SK-N-SH (cell line): ENCODE measurements at places on chromosomes 11 and 22. TPM values are rescaled to one million over a fixed set of nuclear protein-coding genes. Genes with fewer than 3 reads are reported as not detected.
A peak's percentile ranks its signal among the peaks of the same experiment; 100 is the strongest.

OR10A2 gene
- polyA plus RNA-seq, result not detected in 2 replicates

CARD18 gene
- polyA plus RNA-seq, result not detected in 2 replicates

USH1C gene
- not detected in 2 replicates for polyA plus RNA-seq

MRPL11 gene
- polyA plus RNA-seq, result 33.9 and 45.6 TPM in 2 replicates

SMC1B gene
- not detected in 2 replicates for polyA plus RNA-seq

BIK gene
- polyA plus RNA-seq, result 0.24 and 0.66 TPM in 2 replicates

FGF4 gene
- not detected in 2 replicates for polyA plus RNA-seq

GRCh38 chr11:35344681-35345574 lies 74.4 kb downstream of the SLC1A2 start:
- no peak overlapping the region for H3K27ac ChIP-seq
- no peak overlapping the region for H3K4me3 ChIP-seq
- no peaks in the 10 kb centered on the region for H3K27me3 ChIP-seq
- peaks cover 10% of the 10 kb centered on the region; the same call in 1 of the 2 replicates for H3K4me1 ChIP-seq
- H3K36me3 ChIP-seq, result no peaks in the 10 kb centered on the region

GRCh38 chr11:19646921-19647320 lies 65.7 kb upstream of the NAV2 start:
- H3K4me3 ChIP-seq, result no peak overlapping the region
- DNase-seq, result peak; percentile 46
- H3K36me3 ChIP-seq, result peaks cover 40% of the 10 kb centered on the region
- no peaks in the 10 kb centered on the region for H3K27me3 ChIP-seq
- H3K4me1 ChIP-seq, result peaks cover 49% of the 10 kb centered on the region
- peak overlapping the region; percentile 65 for H3K27ac ChIP-seq

- H3K4me3 ChIP-seq, result no peak overlapping the region
- no peaks in the 10 kb centered on the region for H3K27me3 ChIP-seq
- H3K36me3 ChIP-seq, result no peaks in the 10 kb centered on the region
- peak; percentile 77 for DNase-seq
- H3K4me1 ChIP-seq, result peaks cover 77% of the 10 kb centered on the region
- H3K27ac ChIP-seq, result no peak overlapping the region
These were observed 83.4 kb downstream of the GALNT18 start for GRCh38 chr11:11538277-11538960.

DNA sequence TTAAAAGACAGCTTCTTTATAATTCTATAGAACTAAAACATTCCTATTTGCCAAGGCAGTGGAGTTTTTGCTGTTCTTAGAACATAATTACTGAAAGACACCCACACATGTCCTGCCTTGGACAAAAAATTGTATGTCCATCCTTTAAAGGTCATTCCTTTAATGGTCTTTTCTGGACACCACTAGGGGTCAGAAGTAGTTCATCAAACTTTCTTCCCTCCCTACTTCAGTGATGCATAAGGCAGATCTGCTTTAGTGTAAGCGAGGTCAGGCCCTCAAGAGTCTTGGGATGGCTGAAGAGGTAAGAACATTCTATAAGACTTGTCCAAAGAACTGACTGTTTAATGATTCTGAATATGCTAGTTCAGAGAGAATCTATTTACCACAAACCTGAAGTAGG lies 4.3 kb upstream of the OR51V1 start:
- no peak overlapping the region for H3K4me3 ChIP-seq
- peaks cover 6% of the 10 kb centered on the region; the same call in 1 of the 2 replicates for H3K27me3 ChIP-seq
- no peaks in the 10 kb centered on the region for H3K4me1 ChIP-seq
- H3K36me3 ChIP-seq, result no peaks in the 10 kb centered on the region

DNA sequence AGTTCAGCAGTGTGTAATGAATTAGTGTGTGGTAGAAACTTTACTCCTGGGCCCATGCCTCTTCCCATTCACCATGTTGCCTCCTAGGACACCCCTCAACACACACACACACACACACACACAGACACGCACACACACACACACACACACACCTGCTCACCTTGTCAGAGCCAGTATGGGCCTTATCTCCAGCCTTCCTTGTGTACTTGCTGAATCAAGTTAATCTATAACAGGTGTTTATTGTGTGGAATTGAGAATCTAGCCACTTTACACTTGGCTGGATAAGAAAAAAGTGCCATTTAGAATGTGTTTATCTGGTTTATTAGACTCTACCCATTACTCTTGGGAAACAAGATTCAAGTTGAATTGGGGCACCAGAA lies 14.5 kb upstream of the ZDHHC13 start:
- DNase-seq, result no peak
- no peaks in the 10 kb centered on the region for H3K4me1 ChIP-seq
- no peak overlapping the region for H3K27ac ChIP-seq
- H3K27me3 ChIP-seq, result peaks cover 11% of the 10 kb centered on the region; the same call in 1 of the 2 replicates
- no peak overlapping the region for H3K4me3 ChIP-seq

DNA sequence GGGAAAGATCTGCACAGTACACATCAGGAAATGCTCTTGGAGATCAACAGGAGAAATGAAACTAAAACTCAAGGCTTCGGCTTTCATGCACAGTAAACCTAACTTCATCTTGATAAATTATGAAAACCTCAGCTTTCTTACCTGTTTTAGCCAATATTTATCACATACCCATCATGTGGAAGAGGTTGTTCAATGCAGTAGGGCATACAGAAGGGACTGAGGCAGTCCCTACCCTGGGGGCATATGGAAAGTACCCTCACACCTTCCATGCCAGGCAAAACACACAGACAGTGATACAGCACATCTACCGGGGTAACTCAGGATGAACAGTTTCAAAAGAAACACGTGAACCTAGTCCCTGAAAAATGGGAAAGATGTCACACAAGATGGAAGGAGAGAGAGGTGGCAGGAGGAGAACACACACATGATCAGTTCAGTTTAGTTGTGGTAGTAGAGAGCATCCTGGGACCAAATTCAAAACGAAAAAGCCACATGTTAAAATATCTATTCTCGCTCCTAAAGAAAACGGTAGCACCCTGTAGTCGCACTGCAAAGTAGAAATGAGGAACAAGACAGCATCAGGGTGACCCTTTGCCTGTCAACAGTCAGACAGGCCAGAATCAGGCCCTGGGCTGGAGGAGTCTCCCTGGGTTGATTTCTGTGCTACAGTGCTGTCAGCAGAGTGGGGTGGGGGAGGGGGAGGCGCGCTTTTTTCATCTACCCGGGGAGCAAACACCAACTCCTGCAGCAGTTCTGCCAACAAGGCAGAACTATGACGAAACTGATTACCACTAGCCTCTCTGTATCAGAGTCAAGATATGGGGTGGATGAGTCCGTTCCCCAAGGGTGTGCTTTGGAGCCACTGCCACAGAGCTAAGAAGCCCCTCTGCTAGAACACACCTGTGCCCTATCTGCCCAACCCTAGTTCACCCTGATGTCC lies 1.3 kb downstream of the HIRA start:
- peak; percentile 40 for DNase-seq
- H3K27me3 ChIP-seq, result no peaks in the 10 kb centered on the region
- peak overlapping the region; percentile 52 for H3K27ac ChIP-seq
- peaks cover 18% of the 10 kb centered on the region for H3K4me1 ChIP-seq

DNA sequence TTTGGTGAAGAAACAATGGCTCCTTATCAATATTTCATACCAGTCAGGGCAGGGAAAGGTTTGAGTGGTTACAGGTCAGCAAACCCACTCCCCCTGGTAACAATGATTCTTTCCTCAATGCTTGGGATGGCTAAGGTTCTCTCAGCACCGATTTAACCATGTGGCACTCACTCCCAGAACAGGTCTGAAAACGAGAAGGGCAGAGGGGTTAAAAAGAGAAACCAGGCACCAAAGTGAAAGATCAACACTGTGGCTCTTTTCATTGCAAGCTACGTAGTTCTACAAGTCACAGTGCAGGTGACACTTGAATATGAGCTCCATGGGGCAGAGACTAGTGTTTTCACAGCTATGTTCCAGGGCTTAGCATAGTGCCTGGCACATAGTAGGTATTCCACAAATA lies 132.4 kb downstream of the PLEKHA7 start:
- H3K27ac ChIP-seq, result no peak overlapping the region
- DNase-seq, result no peak
- H3K27me3 ChIP-seq, result no peaks in the 10 kb centered on the region
- no peak overlapping the region for H3K4me3 ChIP-seq
- no peaks in the 10 kb centered on the region; the same call in 1 of the 2 replicates for H3K4me1 ChIP-seq
- H3K36me3 ChIP-seq, result no peaks in the 10 kb centered on the region

- peaks cover 7% of the 10 kb centered on the region; the same call in 1 of the 2 replicates for H3K27me3 ChIP-seq
- DNase-seq, result no peak
- no peak overlapping the region for H3K27ac ChIP-seq
These were observed 117.9 kb downstream of the MED15 start for GRCh38 chr22:20625270-20625669.

- H3K27ac ChIP-seq, result no peak overlapping the region
- H3K4me1 ChIP-seq, result peaks cover 73% of the 10 kb centered on the region
- peaks cover 13% of the 10 kb centered on the region for H3K36me3 ChIP-seq
- DNase-seq, result no peak
These were observed 9.7 kb downstream of the CLMP start for GRCh38 chr11:123185326-123185725.

DNA sequence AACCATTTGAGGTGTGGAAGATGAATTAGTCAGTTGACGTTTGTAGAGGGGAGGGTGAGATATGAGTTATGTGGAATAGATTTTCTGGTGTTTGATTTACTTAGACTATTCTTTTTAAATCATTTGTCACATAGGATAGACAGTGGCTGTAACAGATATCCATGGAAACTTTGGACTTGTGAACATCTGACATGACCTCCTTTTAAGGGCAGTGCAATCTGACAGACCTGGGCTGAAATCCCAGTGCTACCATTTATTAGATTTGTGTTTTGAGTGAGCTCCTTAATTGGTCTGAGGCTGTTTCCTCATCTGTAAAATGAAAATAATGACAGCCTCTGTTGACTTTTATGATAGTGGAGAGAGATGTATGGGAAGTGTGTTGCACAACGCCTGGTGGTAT lies 159.9 kb downstream of the TEAD1 start:
- H3K27ac ChIP-seq, result peak overlapping the region; percentile 44
- H3K4me1 ChIP-seq, result 0 out of 2 replicates have a peak, but pooled peaks cover 10% of the 10 kb centered on the region
- no peaks in the 10 kb centered on the region for H3K27me3 ChIP-seq

GRCh38 chr11:7632211-7632610 lies 41.1 kb downstream of the CYB5R2 start:
- no peaks in the 10 kb centered on the region for H3K27me3 ChIP-seq
- no peaks in the 10 kb centered on the region for H3K36me3 ChIP-seq
- H3K4me3 ChIP-seq, result no peak overlapping the region
- no peaks in the 10 kb centered on the region for H3K4me1 ChIP-seq

DNA sequence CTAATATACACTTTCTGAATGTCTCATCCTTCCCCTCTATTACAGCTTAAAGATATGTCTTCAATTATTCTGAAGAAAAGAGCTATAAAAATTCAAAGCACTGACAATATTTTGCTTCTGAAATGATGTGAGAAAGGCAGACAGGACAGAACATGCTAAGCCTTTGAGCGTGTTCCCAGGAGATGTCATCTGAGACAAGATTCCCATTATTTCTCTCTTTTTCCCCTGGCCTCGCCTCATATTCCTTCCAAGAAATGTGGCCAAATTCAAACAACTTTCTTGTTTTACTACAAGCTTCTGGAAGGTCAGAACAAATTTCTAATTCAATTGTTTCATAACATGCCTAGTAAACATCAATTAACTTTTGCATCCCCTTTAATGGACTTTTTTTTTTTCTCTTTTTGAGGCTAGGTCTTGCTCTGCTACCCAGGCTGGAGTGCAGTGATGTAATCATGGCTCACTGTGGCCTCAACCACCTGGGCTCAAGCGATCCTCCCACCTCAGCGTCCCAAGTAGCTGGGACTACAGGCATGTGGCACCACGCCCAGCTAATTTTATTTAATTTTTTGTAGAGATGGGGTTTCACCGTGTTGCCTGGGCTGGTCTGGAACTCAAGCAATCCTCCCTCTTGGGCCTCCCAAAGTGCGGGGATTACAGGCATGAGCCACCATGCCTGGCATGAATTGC lies 37.1 kb upstream of the NFRKB start:
- peaks cover 6% of the 10 kb centered on the region; the same call in 1 of the 2 replicates for H3K4me1 ChIP-seq
- DNase-seq, result no peak
- H3K27me3 ChIP-seq, result no peaks in the 10 kb centered on the region
- H3K36me3 ChIP-seq, result peaks cover 14% of the 10 kb centered on the region; the same call in 1 of the 2 replicates
- H3K4me3 ChIP-seq, result no peak overlapping the region

DNA sequence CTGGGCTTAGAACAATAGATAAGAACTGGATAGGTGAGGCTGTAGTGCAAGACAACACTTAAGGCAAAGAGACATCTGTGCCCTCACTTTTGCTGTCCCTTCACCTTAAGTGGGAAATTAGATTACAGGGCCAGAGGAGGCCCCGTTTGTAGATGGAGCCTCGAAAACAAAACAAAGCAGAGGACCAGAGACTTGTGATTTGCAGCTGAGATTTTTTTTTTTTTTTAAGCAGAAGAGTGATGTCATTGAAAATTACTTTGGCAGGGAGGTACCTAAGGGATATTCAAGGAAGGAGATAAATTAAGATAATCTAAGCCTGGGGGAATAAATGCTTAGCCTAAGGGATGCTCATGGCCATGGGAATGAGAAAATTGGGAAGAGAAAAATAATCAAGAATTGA lies 31.4 kb downstream of the ZC3H12C start:
- H3K36me3 ChIP-seq, result no peaks in the 10 kb centered on the region
- H3K27ac ChIP-seq, result no peak overlapping the region
- no peaks in the 10 kb centered on the region for H3K27me3 ChIP-seq
- no peak for DNase-seq
- H3K4me1 ChIP-seq, result peaks cover 9% of the 10 kb centered on the region

- no peaks in the 10 kb centered on the region for H3K36me3 ChIP-seq
- no peaks in the 10 kb centered on the region for H3K27me3 ChIP-seq
- H3K4me1 ChIP-seq, result peaks cover 14% of the 10 kb centered on the region
- DNase-seq, result no peak
These were observed 75.6 kb upstream of the APOA1 start for GRCh38 chr11:116913000-116913399.

GRCh38 chr11:89487016-89487415 lies 4.2 kb downstream of the NOX4 start:
- H3K36me3 ChIP-seq, result no peaks in the 10 kb centered on the region
- H3K27me3 ChIP-seq, result no peaks in the 10 kb centered on the region
- H3K27ac ChIP-seq, result peak overlapping the region; percentile 56
- H3K4me3 ChIP-seq, result no peak overlapping the region
- peaks cover 4% of the 10 kb centered on the region for H3K4me1 ChIP-seq

DNA sequence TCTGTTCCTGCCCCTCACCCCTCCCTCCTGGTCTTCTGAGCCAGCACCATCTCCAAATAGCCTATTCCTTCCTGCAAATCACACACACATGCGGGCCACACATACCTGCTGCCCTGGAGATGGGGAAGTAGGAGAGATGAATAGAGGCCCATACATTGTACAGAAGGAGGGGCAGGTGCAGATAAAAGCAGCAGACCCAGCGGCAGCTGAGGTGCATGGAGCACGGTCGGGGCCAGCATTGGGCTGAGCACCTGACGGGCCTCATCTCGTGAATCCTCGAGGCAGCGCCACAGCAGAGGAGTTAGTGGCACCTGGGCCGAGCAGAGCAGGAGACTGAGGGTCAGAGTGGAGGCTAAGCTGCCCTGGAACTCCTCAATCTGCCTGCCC lies 941.8 kb downstream of the BRD1 start:
- H3K36me3 ChIP-seq, result no peaks in the 10 kb centered on the region
- H3K27me3 ChIP-seq, result no peaks in the 10 kb centered on the region; the same call in 1 of the 2 replicates
- no peak for DNase-seq
- H3K4me3 ChIP-seq, result no peak overlapping the region
